ENCODE measurements at places on chromosomes 11 and 22.

- peak; percentile 49 for DNase-seq
These were observed 42.5 kb downstream of the SFI1 start for GRCh38 chr22:31538815-31539214.

DNA sequence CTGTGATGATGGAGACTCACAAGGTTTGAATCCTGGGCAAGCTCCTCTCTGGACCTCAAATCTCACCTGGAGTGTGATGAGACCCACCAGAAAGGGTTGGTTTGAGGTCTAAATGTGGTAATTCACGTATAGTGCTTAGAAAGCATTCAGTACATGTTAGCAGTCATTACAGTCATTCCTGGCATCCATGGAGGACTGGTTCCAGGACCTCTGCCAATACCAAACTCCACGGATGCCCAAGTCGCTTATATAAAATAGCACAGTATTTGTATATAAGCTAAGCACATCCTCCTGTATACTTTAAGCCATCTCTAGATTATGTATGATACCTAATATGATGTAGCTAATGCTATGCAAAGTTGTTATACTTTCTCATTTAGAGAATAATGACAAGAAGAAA lies 67.6 kb upstream of the CYP2D6 start:
- no peak for DNase-seq

GRCh38 chr11:69642913-69643632 lies 2.1 kb downstream of the CCND1 start:
- peak; percentile 94 for DNase-seq

DNA sequence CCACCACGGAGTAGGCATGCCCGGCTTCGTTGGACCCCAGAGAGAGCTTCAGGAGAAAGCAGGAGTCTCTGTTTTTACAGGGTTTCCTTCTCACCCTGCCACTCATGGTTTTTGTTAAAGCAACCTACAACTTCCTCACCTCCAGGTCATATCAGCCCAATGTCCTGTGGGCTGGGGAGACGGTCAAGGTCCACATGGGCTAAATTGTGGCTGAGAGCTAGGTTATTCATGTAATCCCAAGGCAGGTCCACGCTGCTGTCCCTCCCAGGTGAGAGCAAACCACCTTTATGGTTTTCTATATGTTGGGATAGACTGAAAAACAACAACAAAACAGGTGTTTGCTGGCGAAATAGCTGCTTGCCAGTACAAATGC lies 19.5 kb downstream of the TSPAN32 start:
- DNase-seq = no peak

DNA sequence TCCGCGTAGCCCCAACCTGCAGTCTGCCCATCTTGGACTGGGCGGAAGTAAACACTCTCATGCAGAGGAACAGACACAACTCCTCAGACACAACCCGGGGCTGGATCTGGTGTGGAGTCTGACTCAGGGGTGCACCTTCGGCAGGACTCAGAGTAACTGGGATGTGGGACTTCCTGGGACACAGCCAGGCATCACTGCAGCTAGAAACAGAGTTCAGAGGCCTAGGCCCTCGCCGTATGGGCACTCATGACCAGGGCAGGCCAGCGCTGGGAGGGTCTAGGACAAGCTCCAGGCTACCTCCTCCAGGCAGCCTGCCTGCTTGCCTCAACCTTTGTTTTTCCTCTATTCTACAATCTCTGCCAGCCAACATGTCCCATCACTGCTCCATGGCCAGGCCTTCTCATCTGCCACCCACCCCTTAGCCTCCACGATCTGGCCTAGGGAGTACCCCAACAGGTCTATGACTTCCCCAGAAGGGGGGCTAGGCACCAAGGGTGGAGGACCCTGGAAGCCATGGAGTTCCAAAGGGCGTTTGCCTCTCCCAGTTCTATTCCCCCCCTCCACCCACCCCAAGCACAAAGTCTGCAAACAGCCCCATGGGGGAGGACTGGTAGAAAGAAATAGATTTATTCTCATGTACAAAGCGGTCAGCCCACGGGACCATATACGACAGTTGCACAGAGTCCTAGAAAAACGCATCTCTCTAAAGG lies 98.5 kb downstream of the PDE2A start:
- no peak for DNase-seq

GRCh38 chr11:110019675-110020074 lies 73.5 kb upstream of the ZC3H12C start:
- DNase-seq = no peak

DNA sequence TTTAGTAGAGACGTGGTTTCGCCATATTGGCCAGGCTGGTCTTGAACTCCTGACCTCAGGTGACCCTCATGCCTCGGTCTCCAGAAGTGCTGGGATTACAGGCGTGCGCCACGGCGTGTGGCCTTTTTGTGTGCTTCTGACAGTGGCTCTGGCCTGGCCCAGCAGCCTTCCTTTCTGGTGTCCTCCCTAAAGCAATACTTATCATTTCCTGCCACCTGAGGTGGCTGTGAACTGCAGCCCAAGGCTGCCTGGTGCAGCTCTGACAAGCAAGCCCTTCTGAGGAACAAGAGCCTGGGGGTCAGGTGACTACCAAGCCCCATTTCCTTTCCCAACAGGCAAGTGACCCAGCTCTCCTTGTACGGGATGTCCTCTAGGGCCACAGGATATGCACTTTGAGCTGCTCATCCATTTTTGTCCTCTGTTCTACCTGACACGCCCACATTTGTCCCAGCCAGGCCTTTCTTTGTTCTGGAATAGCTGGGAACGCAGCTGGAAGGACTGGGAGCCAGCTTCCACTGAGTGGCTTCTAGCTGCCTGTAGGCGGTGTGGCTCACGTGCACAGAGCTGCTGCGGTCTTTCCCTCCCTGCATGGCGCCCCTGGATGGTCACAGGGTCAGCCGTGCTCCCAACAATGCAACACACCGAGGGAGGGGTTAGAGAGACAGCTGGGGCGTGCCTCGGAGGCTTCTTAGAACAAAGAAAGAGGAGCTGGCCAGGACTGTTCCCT lies 12.3 kb upstream of the BID start:
- DNase-seq = no peak

- DNase-seq = no peak
These were observed 30.4 kb downstream of the SLC22A12 start for GRCh38 chr11:64621283-64622019.

GRCh38 chr11:8745431-8746253 lies 63.0 kb downstream of the RPL27A start:
- no peak for DNase-seq

DNA sequence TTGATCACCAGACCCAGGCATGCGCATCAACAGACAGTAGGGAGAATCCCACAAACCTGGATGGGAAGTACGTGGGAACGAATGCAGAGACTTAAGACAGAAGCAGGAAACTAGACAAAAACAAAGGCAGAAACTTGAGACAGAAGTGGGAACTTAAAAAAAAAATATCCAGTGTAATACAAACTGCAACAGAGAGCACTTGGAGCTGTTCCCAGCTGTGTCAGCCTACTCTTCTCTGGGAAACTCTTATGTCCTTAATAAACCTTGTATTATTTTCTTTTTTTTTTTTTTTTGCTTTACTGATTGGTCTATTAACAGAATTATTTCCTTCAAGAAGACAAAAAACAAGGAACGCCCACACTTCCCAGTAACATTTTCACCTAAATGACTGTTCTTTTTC lies 1818.1 kb upstream of the RAG2 start:
- DNase-seq = no peak

- DNase-seq = no peak
These were observed 17.2 kb upstream of the KLHL35 start for GRCh38 chr11:75450236-75450635.
